ENCODE measurements at places on chromosomes 11 and 22.

DNA sequence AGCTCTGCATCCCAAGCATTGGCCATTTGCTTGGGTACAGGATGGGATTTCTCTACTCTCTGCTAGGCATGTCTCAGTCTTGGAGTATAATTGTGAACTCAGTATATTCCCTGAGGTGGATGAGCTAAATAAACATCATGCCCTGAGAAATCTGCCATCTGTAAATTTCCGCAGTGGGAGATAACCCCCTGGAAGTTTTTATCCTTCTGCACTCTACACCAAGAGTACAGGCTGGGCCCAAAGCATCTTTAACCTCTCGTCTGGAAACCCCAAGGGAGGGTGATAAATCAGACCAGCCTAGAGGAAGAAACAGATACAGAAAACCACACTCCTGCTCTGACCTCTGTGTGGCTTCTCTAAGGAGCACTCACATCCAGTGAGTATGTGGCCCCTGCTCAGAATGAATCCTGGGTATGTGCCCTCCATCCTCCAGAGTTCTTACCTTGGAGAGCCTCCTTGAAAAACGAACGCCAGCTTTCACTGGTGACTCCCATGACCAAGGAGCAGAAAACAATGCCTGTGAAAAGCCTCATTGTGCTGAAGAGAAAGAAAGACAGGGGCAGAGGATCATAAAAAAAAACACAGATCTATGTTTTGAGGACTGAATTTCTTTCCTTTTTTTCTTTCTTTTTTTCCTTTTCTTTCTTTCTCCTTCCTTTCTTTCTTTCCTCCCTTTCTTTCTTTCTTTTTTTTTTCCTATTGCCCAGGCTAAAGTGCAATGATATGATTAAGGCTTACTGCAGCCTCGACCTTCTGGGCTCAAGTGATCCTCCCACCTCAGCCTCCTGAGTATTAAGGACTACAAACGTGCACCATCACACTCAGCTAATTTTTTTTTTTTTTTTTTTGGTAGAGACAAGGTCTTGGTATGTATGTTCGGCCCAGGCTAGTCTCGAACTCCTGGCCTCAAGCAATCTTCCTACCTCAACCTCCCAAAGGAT is 938 bp downstream of the SAA4 start:
- DNase-seq: no peak

DNA sequence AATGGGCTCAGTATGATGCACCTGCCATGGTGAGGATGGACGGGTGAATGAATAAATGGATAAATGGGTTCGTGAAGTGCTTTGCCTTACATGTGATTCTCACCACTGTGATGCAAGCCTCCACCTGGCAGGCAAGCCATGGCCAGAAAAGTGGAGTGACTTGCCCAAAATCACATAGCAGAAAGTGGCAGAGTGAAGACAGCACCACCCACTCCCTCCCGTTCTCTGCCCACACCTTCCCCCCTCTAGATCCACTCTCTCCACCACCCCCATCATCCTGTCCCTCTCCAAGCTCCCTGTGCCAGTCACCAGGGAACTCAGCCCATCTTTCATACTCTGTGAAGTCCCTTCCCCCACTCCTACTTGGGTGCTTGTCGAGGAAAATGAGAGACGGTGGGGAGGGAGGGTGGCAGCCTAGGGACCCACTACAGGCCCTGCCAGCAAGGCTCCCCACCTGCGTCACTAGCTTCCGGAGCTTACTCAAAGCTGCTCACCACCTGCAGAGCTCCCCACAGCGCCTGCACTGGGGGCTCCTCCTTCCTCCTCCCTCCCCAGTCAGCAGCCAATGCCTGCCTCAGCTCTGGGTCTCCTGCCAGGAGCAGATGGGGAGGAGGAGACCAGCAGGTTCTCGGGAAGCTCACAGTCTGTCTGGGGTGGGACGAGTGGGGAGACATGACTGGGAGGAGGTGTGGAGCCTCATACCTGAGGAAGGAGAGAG is 82.3 kb downstream of the PDE2A start:
- no peak for DNase-seq

- DNase-seq: no peak
These were observed 73.5 kb downstream of the COMMD9 start for GRCh38 chr11:36215693-36216060.

DNA sequence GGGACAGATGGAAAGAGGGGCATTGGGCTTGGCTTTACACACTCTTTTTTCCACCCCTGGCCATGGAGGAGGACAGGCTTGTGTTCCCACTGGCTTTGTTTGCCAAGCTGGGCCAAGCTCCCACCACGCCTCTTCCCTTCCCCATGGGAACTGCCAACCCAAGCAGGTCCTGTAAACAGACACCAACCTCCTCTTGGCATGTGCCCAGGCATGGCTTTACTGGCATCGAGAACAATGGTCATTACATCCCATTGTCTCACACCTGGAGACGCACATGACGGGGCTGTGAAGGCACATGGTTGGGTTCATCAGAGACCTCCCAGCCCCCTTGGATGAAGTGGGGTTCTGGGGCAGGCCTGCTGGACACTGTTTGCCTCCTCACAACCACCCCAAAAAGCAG is 11.7 kb downstream of the SEC14L3 start:
- DNase-seq: no peak

GRCh38 chr11:122721964-122722266 is 66.4 kb downstream of the UBASH3B start:
- no peak for DNase-seq

DNA sequence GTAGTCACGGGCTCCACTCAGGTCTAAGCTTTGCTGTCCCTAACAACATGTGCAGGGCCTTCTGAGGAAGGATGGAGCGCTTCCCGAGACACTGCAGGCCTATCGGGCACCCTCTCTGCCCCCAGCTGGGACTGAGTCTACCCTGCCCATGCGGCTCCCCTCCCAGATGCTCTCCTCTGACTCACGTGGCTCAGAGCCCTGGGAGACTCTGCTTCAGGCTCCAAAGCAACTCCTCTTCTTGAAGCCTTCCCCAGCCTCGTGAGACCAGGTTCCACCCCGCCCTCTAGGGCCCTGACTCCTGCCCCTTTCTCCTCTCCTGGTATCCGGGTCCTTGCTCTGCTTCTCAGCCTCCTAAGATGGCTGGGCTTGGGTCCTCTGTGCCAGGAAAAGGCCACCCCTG is 28.4 kb upstream of the ARFGAP3 start:
- no peak for DNase-seq

DNA sequence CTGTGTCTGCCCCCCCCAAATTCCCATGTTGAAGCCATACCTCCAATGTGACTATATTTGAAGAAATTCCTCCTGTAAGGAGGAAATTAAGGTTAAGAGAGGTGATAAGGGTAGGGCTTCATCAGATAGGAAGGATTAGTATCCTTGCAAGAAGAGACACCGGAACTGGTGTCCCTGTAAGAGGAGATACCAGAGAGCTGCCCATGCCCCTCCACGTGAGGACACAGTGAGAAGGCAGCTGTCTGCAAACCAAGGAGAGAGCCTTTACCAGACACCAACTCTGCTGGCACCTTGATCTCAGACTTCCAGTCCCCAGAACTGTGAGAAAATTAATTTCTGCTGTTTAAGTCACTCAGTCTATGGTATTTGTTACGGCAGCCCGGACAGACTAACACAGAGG is 109.3 kb downstream of the ARFGAP2 start:
- no peak for DNase-seq

DNA sequence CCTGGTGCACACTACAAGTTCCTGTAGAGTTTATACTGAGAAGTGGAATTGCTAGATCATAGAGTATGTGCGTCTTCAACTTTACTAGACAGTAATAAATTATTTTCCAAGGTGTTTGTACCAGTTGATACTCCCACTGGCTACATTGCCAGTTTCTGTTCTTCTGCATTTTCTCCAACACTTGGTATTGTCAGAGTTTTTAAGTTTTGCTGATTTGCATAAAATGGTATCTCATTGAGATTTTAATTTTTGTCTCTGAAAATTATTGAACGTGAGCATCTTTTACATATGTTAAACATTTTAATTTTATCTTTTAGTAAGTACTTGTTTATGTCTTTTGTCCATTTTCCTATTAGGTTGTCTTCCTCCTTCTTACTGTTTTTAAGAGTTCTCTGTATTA is 7.3 kb downstream of the TBCEL start:
- DNase-seq: no peak

- DNase-seq: no peak
These were observed 11.0 kb upstream of the CERK start for GRCh38 chr22:46748908-46749675.

GRCh38 chr11:37110385-37110784 is 512.3 kb upstream of the RAG2 start:
- DNase-seq: no peak

DNA sequence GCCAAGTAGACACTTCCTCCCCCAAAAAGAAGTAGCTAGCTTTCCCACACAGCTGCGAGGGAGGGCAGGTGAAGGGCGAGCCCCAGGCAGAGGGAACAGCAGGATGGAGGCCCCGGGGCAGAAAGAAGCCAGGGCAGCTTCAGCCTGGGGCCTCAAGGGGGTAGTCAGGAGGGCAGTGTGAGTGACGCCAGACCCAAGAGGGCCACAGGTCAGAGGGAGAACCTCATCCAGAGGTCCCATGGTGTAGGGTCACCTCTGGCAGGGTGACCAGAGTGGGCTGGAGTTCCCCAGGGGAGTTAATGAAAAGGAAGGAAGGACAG is 9.2 kb downstream of the PRR5 start:
- DNase-seq: no peak

- DNase-seq: no peak
These were observed 37.5 kb upstream of the RTL6 start for GRCh38 chr22:44535362-44536095.

- no peak for DNase-seq
These were observed 3.1 kb upstream of the TM7SF2 start for GRCh38 chr11:65108469-65109123.

- DNase-seq: no peak
These were observed 91.4 kb downstream of the EFCAB6 start for GRCh38 chr22:43720716-43721115.

DNA sequence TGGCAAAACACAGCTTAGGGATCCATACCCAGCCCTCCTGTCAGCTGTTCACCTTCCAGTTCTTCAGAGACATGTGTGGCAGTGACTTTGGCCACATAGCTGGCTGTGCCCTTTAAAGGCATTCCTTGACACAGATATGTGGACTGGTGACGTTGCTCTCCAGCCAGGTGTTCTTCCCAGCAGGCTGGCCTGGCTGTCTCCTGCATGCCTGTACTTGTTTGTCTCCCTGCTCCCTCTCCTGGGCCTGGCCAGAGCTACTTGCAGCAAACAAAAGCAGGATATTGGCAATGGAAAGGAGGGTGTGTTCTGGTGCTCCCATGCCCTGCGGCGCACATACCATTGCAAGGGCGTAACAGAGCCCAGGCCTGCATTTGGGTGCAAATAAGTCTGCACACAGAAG is 38.3 kb downstream of the PIK3IP1 start:
- no peak for DNase-seq

- DNase-seq: no peak
These were observed 117.2 kb upstream of the NAV2 start for GRCh38 chr11:19595499-19595839.

- DNase-seq: peak; percentile 56
These were observed 1.2 kb upstream of the TYMP start for GRCh38 chr22:50530877-50531545.

DNA sequence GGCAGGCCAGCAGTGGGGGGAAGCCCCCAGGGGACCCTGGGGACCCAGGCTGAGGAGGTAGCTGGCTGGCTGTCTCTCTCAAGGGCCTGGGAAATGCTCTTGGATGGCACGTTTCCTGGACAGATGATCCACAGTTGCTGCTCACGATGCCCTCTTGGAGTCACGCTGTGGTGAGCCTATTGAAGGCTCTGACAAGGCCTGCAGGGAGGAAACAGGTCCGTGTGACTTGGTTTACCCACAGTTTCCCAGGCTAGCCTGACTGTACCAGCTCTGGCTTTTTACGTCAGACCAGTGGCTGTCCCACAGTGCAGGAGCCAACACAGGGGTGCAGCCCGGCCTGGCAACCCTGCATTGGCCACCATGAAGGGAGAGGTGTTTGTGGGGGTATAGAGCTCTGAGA is 29.2 kb upstream of the PPARA start:
- DNase-seq: no peak

DNA sequence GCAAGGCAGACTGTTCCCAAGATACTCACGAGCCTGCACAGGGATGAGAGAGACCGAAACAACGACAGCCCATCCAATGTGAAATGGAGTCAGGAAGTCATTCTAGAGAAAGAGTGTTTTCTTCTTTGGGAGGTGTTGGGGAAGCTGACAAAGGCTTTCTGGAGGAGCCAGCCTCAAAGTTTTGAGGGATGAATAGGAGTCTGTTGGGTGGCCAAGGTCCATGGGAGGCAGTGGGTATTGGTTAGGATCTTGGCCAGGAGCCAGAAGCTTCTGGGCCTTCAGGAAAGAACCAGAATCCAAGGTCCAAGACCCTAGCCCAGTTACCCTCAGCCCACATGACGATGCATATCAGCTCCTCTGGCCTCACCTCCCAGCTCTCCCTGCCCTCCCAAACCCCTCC is 59.9 kb upstream of the SHISAL1 start:
- no peak for DNase-seq

GRCh38 chr11:1994121-1994520 is 3.5 kb downstream of the H19 start:
- DNase-seq: no peak

DNA sequence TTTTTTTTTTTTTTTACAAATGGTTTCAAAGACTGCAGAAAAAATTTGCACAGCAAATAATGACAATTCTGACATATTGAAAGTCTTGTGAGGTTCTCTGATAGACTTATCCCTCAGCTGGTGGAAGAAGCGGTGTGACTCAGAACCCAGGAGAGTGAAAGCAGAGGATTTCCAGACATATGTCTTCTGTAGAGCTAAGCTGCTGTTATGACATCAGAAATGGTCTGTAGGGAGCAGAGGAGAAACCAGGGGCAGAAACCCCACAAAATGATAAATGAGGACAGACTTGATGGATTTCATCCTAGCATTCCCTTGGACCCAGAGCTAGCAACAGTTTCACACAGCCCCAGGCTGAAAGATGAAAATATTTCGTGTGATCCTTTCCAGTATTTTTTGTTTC is 582.6 kb downstream of the METTL15 start:
- no peak for DNase-seq
